Stimulated activated CD8-positive, alpha-beta memory T cell treated with anti-CD3 and anti-CD28 coated beads, Interleukin-15, amount 100 ng/mL, for 4 hours (primary cell): ENCODE measurements at places on chromosomes 3 and 15.

DNA sequence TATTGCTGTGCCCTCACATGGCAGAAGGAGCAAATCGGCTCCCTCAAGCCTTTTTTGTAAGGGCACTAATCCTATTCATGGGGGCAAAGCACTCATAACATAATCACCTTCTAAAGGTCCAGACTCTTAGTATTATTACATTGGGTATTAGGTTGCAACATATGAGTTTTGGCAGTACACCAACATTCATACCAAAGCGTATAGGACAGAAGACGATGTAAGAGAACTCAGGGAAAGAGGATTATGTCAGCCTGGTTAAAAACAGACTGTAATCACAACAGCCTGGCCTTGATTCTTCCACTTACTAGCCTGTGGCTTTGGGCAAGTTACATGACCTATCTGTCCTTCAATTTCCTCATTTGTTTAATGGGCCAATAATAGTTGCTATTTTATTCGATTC, 828.5 kb upstream of the NECTIN3 start:
- no peak for DNase-seq

DNA sequence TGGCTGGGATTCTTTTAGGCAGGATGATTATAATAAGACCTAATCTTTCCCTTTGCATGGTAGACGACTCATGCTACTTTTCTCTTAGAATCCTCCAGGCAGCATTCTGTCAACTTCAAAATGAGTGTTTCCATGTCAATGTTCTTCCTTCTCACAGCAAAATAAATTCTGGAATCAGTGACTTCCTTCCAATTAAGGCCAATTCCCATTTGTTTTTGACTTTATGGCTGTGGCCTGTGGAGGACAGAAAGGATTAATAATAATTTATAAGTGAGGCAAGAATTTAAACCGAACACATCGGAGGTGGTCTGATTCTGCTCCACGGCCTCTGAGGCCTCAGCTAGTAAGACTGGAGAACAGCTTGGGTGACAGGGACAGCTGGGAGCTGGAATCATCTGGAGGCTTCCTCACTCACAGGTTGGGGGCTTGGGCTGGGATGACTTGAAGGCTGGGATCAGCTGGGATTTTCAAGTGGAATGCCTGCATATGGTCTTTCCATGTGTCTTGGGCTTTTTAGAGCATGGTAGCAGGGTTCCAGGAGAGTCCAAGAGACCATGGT, 241.8 kb upstream of the MCTP2 start:
- no peak for DNase-seq

DNA sequence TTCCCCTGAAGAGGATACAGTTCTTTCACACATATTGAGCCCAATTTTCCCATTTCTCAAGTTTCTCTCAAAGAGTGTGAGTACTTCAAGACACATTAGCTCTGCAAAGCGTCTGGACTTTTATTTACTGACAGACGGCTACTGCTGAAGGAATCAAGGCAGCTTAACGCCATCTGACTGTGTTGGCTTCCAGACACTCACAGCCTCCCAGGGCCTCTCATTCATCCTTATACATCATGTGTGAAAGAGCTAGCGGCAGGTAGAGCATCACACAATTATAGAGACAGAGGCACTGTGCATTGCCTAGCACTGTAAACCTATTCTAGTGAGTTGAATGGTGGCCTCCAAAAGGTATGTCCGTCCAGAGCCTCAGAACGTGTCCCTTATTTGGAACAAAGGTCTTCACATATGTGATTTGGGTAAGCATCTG, 284.1 kb upstream of the STT3B start:
- no peak for DNase-seq

DNA sequence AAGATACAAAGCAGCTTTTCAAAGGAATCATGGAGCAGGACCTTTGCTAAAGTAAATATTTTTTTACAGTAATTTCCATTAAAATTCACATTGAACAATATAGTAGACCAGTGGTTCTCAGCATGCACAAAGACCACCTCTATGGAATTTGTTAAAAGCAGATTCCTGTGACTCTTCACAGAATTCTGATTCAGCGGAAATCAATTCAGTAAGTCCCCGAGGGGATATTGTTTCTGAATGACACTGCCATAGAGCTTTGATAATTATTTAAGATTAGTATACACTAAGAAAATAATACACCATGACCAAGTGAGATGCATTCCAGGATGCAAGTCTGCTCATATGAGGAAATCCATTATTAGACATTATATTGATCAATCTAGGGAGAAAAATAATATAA, 161.9 kb upstream of the TNIK start:
- no peak for DNase-seq

GRCh38 chr3:169028716-169029115, 634.8 kb downstream of the MECOM start:
- DNase-seq, result no peak

DNA sequence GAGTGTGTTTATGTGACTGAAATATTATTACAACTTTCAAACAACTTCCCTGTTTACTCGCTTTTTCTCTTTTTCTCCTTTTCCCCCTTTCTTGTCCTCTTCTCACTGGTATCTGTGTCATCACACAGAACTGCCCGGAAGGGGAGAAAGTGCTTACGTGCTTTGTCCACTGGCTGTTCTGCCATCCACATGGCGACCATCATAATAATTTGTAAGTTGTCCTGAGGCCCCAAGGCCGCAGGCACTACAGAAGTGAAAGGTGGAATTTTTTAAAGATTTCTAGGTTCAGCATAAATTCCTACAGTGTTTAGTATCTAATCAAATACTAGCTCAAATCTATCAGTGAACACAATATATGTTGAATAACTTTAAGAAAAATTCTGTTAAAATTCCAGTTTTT, 26.7 kb upstream of the ABHD10 start:
- no peak for DNase-seq

- no peak for DNase-seq
Measured at GRCh38 chr3:151214459-151214858, 11.4 kb upstream of the GPR171 start.

- no peak for DNase-seq
Measured at GRCh38 chr15:78016860-78017259, 60.7 kb downstream of the TBC1D2B start.

- DNase-seq, result no peak
Measured at GRCh38 chr15:89673165-89673512, 6.0 kb downstream of the PLIN1 start.

- no peak for DNase-seq
Measured at GRCh38 chr15:100809151-100809550, 70.5 kb upstream of the ALDH1A3 start.

- no peak for DNase-seq
Measured at GRCh38 chr15:80171787-80172186, 19.0 kb downstream of the FAH start.

- no peak for DNase-seq
Measured at GRCh38 chr3:147213633-147214032, 192.7 kb downstream of the ZIC4 start.

GRCh38 chr3:158460926-158461325, 110.1 kb upstream of the MLF1 start:
- no peak for DNase-seq

DNA sequence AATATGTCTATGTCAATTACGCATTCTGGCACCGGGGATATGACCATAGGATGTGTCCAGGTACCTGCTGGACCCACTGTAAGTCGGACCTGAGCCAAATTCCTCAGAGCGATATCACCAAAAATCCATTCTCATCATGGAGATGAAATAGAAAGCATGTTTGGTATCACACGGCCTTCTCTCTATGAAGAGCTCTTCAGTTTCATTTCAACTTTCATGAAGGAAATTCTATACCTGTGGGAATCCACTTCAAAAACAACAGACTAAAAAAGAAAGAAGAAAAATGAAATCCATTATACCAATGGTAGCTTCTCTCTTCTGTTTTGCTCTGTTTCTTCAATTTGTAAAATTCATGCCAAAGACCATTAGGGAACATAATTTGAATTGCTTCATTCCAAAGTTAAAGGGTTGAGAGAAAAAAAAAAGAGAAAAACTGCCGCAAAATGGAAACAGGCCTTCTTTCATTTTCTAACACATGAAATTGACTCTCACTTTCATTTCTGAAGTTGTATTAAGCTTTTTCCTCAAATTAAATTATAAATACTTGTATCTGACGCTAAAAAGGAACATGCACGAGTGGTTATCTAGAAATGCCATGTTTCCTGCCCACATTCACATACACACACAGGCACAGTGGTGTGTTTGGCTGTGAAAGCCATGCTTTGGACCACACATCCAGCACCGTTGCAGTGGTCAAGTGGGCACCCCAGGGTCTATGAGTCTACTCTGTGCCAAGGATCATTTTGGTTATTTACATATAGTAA, 46.9 kb upstream of the DIPK2A start:
- no peak for DNase-seq

DNA sequence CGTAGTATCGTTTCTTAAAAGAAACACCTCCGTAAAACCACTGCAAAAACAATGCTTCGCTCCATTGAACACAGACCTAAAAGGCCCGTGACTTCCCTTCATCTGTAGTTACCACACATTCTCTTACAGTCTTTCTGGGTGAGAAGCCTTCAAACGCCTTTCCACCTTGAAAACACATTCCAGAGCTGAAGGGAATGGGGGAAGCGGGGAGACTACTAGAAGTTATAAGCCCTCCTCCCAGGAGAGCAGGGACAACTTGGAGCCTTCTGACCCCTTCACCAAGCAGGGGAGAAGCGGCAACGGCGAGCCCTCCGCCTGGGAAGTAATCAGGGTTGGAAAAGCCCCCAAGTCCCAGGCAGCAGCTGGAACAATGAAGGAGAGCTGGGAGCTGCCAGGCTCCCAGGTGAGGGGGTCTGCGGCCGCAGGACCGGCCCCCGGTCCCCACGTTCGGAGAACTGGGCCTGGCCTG, 461 bp downstream of the SECISBP2L start:
- DNase-seq, result no peak

DNA sequence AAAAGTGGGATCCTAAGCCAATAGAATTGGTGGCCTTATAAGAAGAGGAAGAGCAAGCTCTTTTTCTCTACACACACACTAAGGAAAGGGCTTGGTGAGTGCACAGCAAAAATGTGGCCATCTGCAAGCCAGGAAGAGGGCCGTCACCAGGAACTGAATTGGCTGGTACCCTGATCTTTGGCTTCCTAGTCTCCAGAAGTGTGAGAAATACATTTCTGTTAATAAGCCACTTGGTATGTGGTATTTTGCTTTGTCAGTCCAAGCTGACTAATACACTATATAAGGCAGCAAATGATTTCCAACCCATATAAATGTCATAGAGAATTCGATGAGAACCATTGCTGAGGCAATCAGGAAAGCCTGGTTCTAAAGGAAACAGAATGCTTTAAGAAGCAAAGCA, 816.3 kb upstream of the SEMA6D start:
- DNase-seq, result no peak

- DNase-seq, result no peak
Measured at GRCh38 chr3:136343446-136343845, 93.3 kb downstream of the PCCB start.

DNA sequence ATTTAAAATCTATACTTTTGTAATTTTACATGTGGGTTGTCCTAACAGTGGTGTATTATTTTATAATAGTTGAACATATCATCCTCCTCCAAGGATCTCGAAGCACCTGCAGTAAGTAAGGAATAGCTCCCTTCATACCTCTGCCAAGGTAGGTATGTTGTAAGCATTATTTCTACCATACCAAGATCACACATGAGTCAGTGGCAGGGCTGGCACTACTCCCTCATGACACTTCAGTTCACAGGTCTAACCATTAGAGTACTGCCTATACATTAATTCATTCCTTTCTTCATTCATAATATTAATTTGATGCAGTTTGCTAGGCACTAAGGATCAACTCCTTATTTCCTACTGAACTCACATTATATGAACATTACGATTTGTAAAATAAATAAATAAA, 11.9 kb upstream of the LEKR1 start:
- DNase-seq, result no peak

GRCh38 chr15:69069996-69070395, 55.5 kb downstream of the NOX5 start:
- no peak for DNase-seq

DNA sequence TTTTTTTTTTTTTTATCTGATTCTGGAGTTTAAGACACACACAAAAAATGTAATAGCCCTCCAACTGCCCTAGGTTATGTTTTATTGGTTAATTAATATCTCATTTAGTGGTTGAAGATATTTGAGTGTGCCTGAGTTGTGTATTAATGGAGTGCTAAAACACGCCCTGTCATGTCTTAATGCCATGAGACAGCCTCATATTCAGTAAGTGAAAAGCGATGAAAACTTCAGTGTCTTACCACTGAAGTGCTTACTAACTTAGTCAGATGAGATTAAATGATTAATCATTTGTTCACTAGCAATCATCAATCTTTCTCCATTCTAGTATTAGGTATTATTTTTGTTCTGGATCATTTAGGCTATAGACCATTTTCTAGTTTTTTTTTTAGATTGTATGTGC, 544.7 kb upstream of the ROBO2 start:
- no peak for DNase-seq

GRCh38 chr3:33490641-33491241, 50.5 kb upstream of the UBP1 start:
- no peak for DNase-seq

- no peak for DNase-seq
Measured at GRCh38 chr3:12180218-12180617, 21.5 kb upstream of the TIMP4 start.

DNA sequence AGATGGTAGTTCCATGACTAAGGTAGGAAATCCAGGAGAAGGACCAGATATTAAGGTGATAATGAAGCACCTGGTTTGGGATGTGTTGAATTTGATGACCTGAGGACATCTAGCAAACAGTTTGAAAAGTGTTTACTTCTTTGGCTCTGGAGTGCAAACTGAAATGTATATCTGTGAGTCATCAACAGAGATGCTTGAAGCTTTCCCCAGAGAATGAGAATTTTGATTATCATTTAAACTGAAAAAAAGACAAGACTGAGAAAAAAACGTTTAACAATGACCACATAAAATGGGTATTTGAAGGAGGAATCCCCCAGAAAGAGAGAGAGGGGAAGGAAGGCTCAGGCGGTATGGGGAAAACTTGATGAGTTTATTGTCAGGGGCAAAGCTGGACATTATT, 20.7 kb upstream of the GSK3B start:
- DNase-seq, result no peak

DNA sequence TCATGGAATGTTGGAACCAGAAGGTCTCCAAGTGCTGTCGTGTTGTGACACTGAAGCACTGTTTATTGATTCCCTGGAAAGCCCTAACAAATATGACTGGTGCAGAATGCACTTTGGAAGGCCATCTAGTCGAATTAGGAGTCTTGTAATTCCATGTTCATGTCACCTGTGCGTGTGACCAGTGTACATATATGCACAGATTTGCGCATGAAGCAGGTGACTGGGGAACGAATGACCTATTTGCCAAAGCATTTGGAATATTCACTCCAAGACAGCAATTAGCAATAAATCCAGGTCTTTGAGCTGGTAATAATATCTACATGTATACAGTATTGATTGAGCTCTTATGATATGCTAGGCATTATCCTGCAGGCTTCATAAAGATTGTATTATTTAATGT, 177.5 kb upstream of the PFN2 start:
- DNase-seq, result no peak
